Upper lobe of right lung (tissue), 1 donor: ENCODE measurements at places on chromosomes 3 and 15. TPM values are rescaled to one million over a fixed set of nuclear protein-coding genes. Genes with fewer than 3 reads are reported as not detected.

ECE2 gene
- total RNA-seq, result not detected

ZCWPW2 gene
- 0.96 TPM for total RNA-seq

ANKUB1 gene
- not detected for total RNA-seq

CRABP1 gene
- not detected for total RNA-seq

TRPC1 gene
- total RNA-seq, result 5.6 TPM

CFAP100 gene
- total RNA-seq, result not detected

CEP63 gene
- total RNA-seq, result 22.1 TPM
